Breast epithelium (tissue), 4 donors: ENCODE measurements at places on chromosomes 11 and 22. TPM values are rescaled to one million over a fixed set of nuclear protein-coding genes. Genes with fewer than 3 reads are reported as not detected.

Gene PNPLA5
- not detected for total RNA-seq

Gene PNPLA3
- 2.9 TPM for total RNA-seq

Gene SOX10
- 101 TPM for total RNA-seq

Gene GAB4
- total RNA-seq, result not detected

Gene UPK3A
- not detected for total RNA-seq

Gene TMEM45B
- not detected for total RNA-seq

Gene FJX1
- total RNA-seq, result 12.1 TPM

Gene KCNJ1
- not detected for total RNA-seq

Gene DCHS1
- 7.2 TPM for total RNA-seq

DNA sequence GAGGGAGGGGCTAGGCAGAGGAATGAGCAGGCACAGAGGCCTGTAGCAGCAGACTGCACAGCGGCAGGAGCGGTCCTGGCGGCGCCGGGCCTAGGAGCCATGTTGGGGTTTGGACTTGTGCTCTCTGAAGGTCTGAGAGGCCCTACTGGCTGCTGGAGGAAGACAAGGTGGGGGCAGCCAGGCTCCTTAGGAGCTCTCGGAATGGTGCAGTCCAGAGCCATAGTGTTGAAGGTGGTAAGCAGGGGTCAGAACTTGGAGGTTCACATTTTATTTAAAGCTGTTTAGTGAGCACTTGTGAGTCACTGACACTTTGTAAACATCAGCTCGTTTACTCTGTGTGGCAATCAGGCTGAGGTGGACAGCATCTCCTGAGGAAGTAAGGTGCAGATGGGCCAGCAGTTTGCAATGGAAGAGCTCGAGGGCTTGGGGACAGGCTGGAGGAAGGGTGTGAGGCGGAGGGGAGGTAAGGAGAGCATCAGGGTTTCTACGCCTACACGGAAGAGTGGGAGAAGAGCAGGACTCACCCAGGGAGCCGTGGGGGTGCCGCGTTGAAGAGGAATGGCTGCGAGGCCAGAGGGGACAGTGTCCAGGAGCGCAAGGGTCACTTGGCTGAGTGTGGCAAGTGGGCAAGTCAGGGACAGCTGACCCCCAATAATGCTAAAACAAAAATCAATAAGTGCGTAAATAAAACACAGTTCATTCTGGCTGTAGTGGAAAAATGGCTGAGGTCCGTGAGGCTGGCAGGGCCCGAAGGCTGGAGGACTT lies 10.0 kb upstream of the TMEM191C start:
- DNase-seq, result peak; percentile 19

DNA sequence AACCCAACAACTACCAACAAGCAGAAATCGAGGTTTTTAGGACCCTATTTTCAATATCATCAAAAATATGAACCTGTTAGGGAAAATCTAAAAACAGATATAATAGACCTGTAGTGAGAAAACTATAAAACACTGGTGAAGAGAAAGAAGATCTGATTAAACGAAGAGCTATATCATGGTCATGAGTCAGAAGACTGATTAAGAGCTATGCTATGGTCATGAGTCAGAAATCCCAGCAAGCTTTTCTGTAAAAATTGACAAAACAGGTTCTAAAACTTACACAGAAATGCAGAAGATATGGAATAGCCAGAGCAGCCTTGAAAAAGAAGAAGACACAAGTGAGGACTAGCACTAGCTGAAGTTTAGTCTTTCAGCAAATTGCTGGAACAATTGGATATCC lies 345.0 kb downstream of the TBC1D22A start:
- DNase-seq, result no peak

GRCh38 chr11:79290761-79291160 lies 150.1 kb downstream of the TENM4 start:
- DNase-seq, result no peak

- DNase-seq, result no peak
These were observed 119.4 kb upstream of the CLPB start for GRCh38 chr11:72553706-72554105.

DNA sequence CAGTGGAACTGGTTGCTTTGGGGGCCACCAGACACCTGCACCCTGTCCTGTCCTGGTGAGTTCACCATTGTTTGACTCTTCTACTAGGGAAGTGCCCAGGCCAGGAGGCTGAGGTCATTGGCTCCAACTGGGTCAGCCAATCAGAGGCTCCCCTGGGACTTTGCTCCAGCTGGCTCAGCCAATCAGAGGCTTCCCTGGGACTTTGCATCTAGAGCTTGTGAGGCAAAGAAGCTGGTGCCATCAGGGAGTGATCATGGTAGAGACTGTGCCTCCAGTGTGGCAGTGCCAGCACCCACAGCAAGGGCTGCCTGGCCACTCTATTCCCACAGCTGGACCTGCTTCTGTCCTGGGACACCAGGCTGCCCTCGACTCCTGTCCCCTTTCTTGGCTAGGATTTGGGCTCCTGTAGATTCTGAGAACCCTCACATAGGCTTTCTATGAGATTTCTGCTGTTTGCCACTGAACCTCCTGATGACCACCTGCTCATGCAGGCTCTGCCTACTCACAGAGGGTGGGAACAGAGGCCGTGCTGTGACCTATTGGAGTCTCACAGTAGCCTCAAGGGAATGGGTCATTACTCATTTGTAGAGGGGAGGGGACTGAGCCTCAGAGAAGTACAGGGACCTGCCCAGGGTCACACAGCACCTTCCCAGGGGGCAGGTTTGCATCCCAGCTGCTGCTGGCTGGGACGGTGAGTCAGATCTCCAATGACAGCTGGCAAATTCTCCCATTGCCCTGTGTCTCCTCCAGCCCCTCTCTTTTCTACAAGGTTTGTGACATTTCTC lies 59.2 kb upstream of the SHISAL1 start:
- DNase-seq, result no peak

GRCh38 chr11:79264284-79264683 lies 176.5 kb downstream of the TENM4 start:
- DNase-seq, result no peak

DNA sequence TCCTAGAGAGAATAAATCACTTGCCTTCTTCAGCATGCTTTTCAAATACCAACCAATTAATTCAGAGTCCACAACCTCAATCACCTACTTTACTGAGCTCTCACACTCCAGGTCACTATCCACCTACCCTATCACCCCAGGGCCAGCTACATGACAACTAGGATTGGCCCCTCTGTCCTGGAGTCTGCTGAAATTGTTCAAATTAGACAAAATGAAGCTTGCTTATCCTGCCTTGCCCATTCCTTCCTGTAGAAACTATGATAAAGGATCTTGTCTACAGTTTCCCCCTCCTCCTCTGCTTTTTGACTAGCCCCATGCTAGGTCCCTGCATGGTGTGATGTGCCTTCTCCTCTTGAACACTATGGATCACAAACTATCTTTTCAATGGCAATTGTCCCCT lies 94.5 kb downstream of the JRKL start:
- DNase-seq, result no peak

GRCh38 chr22:40637183-40638150 lies 948 bp upstream of the MRTFA start:
- no peak for DNase-seq

DNA sequence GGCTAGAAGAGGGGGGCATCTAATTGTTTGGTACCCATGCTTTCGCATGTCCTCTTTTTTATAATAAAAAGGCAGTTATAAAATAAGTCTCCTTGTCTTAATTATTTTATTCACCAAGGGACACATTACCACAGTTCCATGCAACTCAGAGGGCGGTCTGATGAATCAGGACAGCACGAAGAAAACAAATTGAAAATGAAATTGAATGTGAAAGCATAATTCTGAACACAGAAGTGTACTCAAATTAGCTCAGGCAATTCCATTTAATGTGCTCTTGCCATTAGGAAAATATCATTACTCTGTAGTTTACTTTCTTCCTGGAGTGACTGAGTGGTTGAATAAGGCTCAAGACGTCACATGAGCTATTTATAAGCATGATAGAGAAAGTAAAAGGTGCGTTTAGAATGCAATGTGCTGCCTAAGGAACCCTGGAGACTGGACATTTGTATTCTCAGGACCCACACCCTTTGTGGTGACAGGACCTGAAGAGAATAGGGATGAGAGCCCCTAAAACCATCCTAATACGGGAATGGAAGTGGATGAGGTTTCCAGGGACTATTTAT lies 59.6 kb downstream of the MTNR1B start:
- no peak for DNase-seq

DNA sequence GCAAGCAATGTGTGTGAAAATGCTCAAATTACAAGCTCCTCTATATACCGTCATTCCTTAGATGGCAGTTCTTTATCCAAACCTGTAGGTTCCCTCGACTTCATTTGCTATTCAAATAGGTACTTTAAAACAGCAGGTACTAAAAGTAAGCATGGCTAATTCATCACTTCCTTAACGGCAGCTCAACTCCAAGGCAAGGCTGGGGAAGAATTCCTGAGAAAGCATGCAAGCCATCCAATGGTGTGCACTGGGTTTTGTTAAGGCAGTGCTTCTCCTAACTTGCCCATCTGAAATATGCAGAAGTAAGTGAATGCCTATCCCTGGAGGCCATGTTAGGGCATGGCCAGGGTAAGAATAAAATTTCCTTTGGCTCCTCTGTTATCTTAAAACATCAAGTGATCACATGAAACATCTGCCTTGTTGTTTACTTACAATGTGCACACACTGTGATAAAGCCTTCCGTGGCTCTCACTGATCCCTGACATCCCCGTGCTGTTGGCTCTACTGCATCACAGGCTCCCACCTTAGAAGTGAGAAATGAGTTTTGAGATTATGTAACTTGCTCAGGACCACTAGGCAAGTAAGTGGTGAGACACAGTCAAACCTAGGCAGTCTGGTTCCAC lies 52.1 kb downstream of the SMCO4 start:
- DNase-seq, result no peak

- no peak for DNase-seq
These were observed 24.6 kb upstream of the COMT start for GRCh38 chr22:19916941-19917340.

DNA sequence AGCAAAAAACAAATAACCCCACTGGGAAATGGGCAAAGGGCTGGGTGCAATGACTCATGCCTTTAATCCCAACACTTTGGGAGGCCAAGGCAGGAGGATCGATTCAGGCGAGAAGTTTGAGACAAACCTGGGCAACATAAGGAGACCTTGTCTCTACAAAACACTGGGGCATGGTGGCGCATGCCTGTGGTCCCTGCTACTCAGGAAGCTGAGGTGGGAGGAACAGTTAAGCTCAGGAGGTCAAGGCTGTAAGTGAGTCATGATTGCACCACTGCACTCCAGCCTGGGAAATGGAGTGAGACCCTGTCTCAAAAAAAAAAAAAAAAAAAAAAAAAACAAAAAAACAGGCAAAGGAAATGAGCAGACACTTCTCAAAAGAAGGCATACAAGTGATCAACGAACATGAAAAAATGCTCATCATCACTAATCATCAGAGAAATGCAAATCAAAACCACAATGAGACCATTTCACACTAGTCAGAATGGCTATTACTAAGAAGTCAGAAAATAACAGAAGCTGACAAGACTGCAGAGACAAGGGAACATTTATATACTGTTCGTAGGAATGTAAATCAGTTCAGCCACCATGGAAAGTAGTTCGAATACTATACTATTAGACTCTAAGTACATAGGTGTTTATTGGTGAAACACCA lies 48.2 kb upstream of the SMCO4 start:
- DNase-seq, result no peak

- no peak for DNase-seq
These were observed 86.4 kb upstream of the SEZ6L start for GRCh38 chr22:26082866-26083265.

GRCh38 chr22:37627545-37627944 lies 11.9 kb upstream of the SH3BP1 start:
- no peak for DNase-seq

- DNase-seq, result no peak
These were observed 970 bp downstream of the CAT start for GRCh38 chr11:34439610-34440198.

DNA sequence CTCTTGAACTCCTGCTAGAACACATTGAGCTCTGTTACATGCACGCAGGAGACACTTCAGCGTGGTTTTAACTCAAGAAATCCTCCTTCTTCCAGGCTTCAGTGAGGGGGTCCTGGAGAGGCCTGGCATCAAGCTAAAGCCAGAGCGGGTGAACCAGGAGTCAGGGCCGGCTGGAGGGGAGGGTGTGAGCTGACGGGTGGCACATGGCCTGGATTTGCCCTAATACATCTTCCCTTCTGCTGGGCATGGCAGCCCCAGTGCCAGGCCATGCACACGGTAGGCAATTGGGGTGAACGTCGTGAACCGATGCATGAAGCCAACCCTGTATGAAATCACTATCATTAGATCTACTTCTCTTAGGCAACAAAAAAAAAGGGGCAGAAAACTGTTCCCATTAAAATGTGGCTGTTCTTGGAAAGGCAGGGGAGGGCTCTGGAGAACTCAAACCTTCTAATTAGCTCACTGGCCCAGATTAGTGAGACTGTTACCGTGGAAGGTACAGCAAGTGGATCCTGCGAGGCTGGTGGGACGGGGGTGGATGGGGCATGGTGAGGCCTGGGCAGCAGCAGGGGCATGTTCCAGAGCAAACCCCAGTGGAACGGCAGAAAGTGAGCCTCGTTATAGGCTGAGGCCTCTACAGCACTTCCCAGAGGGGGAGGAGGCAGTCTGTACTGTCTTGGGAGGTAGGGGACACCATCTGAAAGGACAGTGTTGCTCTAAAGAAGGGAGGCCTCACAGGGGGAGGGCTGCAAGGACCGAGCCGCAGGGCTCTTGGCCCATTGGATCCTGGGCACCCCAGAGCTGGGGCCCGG lies 10.6 kb downstream of the IFT27 start:
- DNase-seq, result no peak

GRCh38 chr22:32043391-32043790 lies 330 bp downstream of the SLC5A1 start:
- no peak for DNase-seq

GRCh38 chr11:555780-556661 lies 4.5 kb downstream of the LMNTD2 start:
- no peak for DNase-seq

- peak; percentile 49 for DNase-seq
These were observed 8.8 kb upstream of the CTSD start for GRCh38 chr11:1772270-1773130.

- DNase-seq, result no peak
These were observed 117.4 kb downstream of the SGSM3 start for GRCh38 chr22:40487663-40488249.

DNA sequence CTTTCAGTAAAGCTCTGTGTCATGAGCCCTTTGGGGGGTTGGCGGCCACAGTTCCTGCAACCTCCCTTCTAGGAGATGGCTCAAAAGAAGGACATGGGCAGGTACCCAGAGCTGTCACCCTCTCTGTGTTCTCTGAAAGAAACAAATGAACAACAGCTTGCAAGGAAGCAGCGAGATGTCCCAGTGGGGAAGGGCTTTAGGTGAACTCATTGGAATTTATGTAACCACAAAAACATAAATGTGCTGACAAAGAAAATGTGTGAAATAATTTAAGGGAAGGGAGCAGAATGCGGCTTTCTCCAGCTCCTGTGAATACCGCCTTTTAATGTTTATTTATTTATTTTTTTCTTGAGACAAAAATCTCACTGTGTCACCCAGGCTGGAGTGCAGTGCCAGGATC lies 3.3 kb downstream of the PARVG start:
- DNase-seq, result no peak

- no peak for DNase-seq
These were observed 626 bp upstream of the F2 start for GRCh38 chr11:46718155-46719019.
